Hematopoietic multipotent progenitor cell treated with erythropoietin and hydrocortisone succinate and interleukin-3 and kit ligand, for 4 days (in vitro differentiated cells): ENCODE measurements at places on chromosomes 3 and 15.

- no peak for DNase-seq
These were observed 35.4 kb downstream of the GYG1 start for GRCh38 chr3:149026718-149027117.

- no peak for DNase-seq
These were observed 149.2 kb upstream of the CTNNB1 start for GRCh38 chr3:41050144-41050543.

GRCh38 chr3:124963755-124964154 is 29.2 kb upstream of the MUC13 start:
- DNase-seq: no peak

- no peak for DNase-seq
These were observed 36.0 kb downstream of the NR1D2 start for GRCh38 chr3:23981136-23981535.

GRCh38 chr3:101184111-101184510 is 136.3 kb downstream of the IMPG2 start:
- DNase-seq: no peak

GRCh38 chr15:70336425-70337009 is 238.8 kb upstream of the TLE3 start:
- DNase-seq: no peak

GRCh38 chr3:133747907-133748639 is 1.9 kb downstream of the TF start:
- DNase-seq: no peak

DNA sequence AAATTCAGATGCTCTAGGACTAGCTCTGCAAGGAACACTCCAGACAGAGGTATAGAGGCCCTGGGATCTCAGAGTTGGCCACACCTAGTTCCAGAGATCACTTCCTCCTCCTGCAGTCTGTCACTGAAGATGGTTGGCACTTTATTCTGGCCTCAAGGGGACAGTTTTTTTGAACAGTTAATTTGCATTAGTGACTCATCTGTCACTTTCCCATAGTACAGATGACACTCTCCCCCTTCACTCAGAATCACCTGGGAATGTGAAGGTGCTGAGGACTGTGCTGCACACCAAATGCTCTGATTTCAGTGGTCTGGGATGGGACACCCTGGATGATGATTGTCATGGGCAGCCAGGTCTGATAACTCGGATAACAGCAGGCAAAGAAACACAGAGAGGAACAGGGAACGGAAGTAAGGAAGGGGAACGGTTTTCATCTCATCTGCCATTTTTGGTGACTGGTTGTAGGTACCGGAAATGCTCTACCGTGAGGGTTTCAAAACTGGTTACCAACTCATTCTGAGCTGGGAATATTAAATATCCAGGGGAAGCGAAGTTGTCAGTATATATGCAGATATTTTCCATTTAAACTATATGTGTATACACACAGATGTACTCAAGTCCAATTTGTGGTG is 232.5 kb upstream of the ST8SIA2 start:
- DNase-seq: no peak

GRCh38 chr15:101168463-101168824 is 83.4 kb downstream of the CHSY1 start:
- DNase-seq: no peak

GRCh38 chr3:187024536-187025226 is 94.4 kb downstream of the ST6GAL1 start:
- no peak for DNase-seq

DNA sequence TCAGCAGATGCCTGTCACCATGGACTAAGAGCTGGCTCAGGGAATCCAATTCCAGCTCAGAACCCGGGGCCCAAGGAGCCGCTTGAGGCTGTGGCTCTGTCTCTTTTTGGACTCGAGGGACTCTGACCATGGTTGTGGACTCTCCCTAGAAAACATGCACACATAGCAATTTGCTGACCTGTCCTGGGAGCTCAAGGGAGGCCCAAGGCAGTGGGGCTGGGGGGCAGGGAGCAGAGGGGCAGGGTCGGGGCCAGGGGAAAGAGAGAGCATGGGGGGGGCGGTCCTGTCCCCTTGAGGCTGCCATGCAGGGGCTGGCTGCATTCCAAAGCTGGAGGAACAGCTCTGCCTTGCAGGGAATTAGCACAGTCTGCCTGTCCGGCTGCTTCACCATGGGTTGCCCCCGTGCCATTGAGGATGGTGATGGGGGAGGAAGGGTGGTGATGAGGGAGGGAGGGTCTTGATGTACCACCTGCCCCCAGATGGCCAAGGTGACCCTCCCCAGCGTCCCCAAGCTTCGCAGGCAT is 190.1 kb downstream of the GOLGA6L6 start:
- no peak for DNase-seq

DNA sequence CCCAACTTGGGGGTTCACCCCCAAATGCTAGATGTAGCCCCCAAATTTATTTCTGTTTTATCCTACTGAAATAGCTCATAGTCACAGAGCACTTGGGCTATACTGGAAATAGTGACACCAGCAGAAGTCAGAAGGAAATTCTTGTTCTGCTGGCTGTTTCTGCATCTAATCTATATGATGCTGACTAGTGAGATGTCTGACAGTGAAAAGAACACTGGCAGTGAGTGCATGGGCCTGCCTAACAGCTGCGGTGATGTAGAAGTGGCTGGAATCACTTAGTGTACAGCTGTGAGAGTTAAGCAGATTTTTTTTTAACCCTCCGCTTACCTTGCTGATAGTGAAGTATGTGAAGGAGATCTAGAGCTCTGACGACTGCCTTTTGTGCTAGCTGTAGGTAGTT is 14.0 kb downstream of the TTC14 start:
- DNase-seq: no peak

DNA sequence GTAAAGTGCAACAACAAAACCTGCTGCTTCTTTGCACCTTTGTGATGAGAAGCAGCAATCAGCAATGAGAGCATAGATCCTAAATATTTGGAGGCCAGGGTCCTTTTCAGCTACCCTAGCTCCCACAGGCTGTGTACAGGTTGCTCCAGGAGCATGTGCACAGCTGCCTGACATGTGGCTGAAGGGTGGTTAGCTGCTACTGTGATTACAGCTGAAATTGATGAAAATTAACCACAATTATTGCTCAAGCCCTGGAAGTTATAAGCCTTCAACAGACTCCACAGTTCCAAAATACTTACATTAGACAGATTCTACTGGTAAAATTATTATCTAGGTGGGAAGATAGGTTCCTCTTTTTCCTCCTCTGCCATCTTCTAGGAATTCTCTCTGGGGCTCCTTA is 28.5 kb downstream of the COMMD2 start:
- peak; percentile 12 for DNase-seq

GRCh38 chr3:119033393-119034255 is 1.0 kb downstream of the IGSF11 start:
- DNase-seq: no peak

DNA sequence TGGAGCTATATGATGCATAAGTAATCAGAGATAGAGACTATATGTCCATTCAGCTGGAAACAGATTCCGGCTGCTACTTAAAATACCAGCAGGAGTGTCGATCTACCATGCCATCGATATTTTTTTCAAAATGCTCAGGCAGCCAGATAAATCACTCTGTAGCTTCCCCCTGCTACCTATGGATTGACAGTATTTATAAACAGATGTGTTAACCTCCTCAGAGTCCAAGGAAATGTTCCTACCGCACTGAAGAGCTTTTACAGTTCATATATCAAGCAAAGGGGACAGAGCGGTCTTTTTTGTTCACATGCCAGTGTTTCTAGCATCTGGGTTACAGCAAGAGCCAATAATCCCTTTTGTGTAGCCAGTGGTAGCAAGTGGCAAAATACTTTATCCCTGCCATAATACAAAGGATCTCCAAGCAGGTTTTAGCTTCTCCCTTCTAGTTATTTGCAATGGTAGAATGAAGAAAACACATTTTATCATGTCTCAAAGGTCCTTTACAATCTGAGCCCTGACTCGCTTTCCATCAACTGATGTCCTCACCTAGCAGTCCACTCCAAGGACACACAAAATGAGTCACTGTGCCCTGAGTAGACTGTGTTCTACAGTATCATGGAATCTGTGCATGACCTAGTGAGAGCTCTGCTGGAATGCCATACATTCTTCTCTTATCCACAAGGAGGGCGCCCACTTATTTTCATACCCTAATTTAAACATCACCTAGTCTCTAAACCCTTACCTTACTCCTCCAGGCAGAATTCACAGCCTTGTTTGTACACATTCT is 507.0 kb downstream of the TBL1XR1 start:
- no peak for DNase-seq

DNA sequence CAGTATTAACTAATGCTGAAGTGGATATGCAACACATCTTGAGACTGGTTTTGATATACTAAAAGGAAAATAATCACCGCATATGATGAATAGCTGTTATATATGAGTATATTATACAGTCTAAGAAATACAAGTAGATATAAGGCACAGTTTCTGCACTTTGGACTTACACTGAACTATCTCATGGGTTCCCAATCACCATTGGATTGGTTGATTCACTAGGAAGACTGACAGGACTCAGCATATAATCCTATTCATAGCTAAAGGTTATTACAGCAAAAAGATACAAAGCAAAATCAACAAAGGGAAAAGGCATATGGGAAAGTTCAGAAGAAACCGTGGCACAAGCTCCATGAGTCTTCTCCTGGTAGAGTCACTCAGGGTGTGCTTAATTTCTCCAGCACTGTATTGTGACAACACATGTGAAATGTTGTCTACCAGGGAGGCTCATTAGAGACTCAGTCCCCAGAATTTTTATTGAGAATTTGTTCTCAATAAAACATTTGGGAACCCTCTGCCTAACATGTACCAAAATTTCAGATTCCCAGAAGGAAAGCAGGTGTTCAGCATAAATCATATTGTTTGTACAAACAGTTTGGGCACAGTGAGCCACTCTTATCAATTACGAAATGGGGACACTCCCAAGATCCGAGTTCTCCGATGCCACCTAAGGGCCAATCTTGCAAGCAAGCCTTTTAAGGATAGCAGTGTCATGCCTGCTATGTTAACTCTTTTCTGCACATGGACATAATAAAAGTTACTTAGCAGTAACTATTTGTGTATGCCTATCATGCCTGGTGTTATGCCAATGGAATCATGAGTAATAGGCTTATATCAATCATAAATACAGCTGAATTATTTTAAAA is 26.8 kb downstream of the CMC1 start:
- DNase-seq: no peak

GRCh38 chr3:138463724-138464490 is 29.5 kb downstream of the ESYT3 start:
- DNase-seq: no peak

- no peak for DNase-seq
These were observed 30.5 kb downstream of the ITGB5 start for GRCh38 chr3:124856677-124857076.

- DNase-seq: no peak
These were observed 18.4 kb downstream of the ZNF860 start for GRCh38 chr3:31999907-32000439.

- no peak for DNase-seq
These were observed 24.5 kb downstream of the ZNF148 start for GRCh38 chr3:125350597-125350996.

DNA sequence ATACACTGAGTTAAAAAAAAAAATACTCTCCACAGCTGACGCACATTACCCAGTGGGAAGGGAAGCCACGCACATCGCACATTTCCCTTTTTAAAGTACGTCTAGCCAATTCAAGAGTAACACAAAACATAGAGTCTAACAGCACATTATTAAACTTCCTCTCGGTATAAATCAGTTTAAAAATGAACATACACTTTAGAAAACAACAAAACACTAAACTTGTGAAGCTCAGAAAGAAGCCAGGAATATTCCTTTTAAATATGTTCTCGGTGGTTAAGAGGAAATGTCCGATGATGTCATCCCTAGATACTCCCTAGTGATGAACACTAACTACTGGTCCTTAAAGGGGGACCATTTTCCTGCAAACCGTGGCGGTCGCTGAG is 721 bp downstream of the MYEF2 start:
- DNase-seq: peak; percentile 71

DNA sequence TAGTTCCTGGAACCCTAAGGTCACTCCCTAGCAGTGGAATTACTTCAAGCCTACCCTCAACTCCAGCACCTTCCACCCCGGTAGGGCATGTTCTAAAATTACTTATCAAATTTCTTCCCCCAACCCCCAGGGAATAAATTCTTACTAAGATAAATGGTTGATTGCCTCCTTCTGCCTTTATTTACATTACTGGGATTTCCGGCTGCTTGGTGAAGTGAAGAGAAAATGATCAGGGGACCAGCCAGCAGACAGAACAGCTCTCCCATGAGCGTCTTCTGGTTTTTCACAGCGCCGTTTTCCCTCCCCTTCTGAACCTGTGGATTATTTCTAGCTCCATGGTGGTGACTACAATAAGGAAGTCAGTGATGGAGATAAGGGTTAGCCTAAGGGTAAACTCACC is 521.5 kb upstream of the PPP2R3A start:
- DNase-seq: no peak

- DNase-seq: no peak
These were observed 52.2 kb downstream of the DNASE1L3 start for GRCh38 chr3:58158442-58159153.

DNA sequence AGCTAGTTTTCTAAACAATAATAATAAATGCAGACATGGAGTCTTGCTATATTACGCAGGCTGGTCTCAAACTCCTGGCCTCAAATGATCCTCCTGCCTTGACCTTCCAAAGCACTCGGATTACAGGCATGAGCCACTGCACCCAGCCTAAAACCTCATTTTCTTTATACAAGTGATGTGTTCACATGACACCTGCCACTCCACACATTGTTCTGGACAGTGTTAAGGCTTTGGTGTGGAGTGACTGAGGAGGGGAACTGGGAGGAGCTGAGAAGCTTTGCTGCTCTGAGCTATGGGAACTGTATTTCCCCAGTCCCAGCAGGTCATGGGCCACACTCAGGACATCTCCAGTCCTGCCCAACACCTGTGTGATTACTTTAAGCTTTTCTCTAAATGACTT is 380.0 kb downstream of the LRTM1 start:
- DNase-seq: no peak

GRCh38 chr15:66294157-66294931 is 976 bp downstream of the DIS3L start:
- peak; percentile 76 for DNase-seq

- DNase-seq: peak; percentile 47
These were observed 66.4 kb upstream of the CCNL1 start for GRCh38 chr3:157226173-157226847.

- no peak for DNase-seq
These were observed 9.1 kb upstream of the SELENOK start for GRCh38 chr3:53900666-53901331.

DNA sequence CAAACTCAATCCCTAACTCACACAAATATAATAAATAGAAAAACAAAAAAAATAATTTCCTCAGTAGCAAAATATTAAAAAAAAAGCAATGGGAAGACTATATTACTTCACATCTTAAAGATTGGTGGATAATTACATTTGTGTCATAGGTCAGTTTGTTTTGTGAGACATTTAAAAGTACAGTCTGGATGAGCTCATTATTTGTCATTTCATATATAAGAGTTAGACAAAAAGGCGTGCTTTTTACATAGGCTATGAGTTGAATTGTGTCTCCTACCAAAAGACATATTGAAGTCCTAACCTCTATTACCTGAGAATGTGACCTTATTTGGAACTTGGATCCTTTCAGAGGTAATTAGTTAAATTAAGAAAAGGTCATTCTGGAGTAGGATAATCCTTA is 710.1 kb upstream of the CBLB start:
- no peak for DNase-seq

GRCh38 chr15:51387699-51388041 is 46.2 kb downstream of the GLDN start:
- no peak for DNase-seq

- no peak for DNase-seq
These were observed 25.7 kb downstream of the ECT2 start for GRCh38 chr3:172776049-172776717.
